A549 (cell line): ENCODE measurements at places on chromosomes 1 and 21.

DNA sequence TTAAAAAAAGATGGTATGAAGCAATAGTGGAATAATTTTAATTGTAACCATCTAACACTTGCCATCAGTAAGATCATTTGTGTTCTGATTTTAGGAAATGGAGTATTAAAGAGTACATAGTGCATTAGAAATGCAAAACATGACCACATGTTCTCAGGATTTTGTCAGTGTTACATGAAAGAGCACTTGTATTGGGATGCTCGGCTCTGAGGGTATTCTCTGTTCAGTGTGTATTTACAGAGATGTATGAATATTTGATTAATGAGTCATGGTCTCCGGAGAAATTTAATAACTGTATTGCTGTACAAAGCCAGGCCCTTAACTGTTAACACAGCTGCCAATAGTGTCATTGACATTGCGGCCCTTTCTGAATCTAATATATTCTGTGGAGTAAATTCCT is 91.7 kb downstream of the ATG4C start:
- DNase-seq, result no peak

DNA sequence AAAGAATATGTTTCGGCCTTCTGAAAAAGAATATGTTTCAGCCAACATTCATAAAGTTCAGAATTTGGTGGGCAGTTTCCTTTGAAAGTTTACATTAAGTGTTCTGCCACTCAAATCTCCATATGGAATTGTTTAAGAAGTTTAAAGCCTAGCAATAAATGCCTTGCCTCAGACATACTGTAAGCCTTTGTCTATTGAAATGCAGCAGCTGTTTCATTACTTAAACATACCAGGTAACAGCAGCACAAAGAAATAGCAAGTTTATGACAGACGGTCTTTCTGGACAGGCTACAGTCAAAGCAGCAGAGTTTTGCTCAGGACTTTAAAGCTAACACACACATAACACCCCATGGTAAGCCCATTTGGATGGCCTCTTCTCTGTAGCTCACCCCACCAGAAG is 38.5 kb upstream of the C1orf105 start:
- no peak for DNase-seq

GRCh38 chr21:42120903-42121535 is 49.9 kb downstream of the UMODL1 start:
- no peak for DNase-seq

- no peak for DNase-seq
Observed at GRCh38 chr1:19345391-19345790, 33.3 kb downstream of the SLC66A1 start.

- no peak for DNase-seq
Observed at GRCh38 chr1:98098473-98098872, 177.6 kb upstream of the DPYD start.

- no peak for DNase-seq
Observed at GRCh38 chr1:19151537-19151936, 58.5 kb downstream of the UBR4 start.
